ENCODE measurements at places on chromosomes 13 and 19.

- no peak for DNase-seq
Measured at GRCh38 chr19:5719274-5719960, 529 bp downstream of the LONP1 start.

GRCh38 chr19:28898249-28898648 is 314.7 kb downstream of the UQCRFS1 start:
- DNase-seq, result no peak

- DNase-seq, result no peak
Measured at GRCh38 chr13:94009701-94010100, 469.8 kb downstream of the DCT start.

- no peak for DNase-seq
Measured at GRCh38 chr19:7762719-7763293, at the start of gene CLEC4M. Gene CLEC4M (plus strand): TSS chr19:7763243. CDS start chr19:7763267, 24 bp downstream.

GRCh38 chr13:110323172-110323891 is 16.2 kb downstream of the COL4A2 start:
- no peak for DNase-seq

GRCh38 chr13:46354156-46355087 is 32.6 kb downstream of the RUBCNL start:
- DNase-seq, result no peak

DNA sequence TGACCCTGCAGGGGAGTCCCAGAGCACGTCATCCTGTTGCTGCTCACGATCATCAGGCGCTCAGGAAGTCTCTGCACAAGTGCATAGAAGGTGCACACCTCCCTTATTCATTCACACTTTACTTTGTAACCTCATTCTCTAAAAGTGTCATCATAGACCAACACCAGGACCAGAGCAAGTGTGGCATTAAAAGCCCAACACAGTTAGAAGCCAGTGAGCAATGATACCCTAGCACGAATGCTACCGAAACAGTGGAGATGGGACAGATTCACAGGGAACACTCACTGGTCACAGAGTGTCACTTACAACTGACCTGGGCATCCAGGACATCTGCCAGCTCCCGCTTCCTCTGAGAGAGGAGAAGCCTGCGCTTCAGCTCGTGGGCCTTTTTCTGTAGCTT is 17.0 kb downstream of the HAUS8 start:
- DNase-seq, result no peak
